Common myeloid progenitor, CD34-positive (primary cell): ENCODE measurements at places on chromosomes 6 and 20.

DNA sequence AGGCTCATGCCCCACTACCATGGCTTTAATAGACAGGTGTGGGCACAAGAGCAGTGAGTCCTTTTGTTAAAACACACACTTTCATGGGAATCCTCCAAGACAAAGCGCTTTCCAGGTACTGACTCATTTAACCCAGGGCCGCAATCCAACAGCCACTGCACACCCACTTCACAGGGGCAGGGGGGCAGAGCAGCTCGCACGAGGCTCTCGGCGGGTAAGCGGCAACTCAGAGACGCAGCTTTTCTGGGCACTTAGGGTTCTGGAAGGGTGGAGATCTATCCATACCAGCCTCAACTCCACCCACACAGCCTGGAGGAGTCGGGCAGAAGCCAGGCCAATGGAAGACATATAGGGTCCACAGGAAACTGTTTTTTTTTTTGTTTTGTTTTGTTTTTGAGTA lies 28.6 kb downstream of the PSMG4 start:
- DNase-seq: no peak

GRCh38 chr6:30238178-30238795 lies 25.1 kb upstream of the TRIM26 start:
- peak; percentile 53 for DNase-seq

GRCh38 chr20:21511850-21512633 lies 1.8 kb downstream of the NKX2-2 start:
- no peak for DNase-seq

DNA sequence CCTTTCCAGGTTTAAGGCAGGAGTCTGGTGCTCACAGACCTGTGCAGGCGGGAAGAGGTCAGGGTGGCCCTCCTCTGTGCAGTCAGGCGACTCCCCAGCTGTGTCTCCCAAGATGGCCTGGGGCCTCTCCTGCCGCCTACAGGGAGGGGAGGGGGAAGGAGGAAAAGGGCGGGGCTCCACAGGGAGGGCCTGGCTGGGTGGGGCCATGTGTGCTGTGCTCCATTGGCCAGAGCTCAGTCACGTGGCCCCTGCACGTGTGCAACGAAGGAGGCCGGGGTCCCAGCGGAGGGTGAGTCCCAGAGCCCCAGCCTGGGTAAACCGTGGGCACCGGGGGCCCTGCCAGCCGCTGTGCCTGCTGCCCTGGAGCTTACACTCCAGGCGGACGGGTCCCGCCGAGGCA lies 211.6 kb downstream of the ZDHHC14 start:
- DNase-seq: no peak

DNA sequence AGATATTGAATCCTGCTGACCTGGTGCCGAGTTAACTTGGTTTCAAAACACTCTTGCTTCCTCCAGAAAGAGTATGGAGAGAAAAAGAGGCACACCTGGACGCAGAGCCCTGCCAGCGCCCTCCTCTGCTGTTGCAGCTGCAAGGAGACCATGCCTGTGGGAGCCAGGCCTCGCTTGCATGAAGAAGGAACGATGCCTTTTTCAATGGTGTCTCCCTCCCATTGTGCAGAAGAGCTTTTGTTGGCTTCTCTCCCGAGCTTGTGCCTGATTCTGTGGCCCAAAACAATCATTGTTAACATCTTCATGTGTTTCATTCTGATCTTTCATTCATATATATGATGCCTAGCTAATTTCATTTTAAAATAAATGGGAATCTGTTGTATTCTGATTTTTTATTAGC lies 98.1 kb downstream of the FAM120B start:
- DNase-seq: no peak

- no peak for DNase-seq
These were observed 977 bp downstream of the TNXB start for GRCh38 chr6:32108094-32108627.

DNA sequence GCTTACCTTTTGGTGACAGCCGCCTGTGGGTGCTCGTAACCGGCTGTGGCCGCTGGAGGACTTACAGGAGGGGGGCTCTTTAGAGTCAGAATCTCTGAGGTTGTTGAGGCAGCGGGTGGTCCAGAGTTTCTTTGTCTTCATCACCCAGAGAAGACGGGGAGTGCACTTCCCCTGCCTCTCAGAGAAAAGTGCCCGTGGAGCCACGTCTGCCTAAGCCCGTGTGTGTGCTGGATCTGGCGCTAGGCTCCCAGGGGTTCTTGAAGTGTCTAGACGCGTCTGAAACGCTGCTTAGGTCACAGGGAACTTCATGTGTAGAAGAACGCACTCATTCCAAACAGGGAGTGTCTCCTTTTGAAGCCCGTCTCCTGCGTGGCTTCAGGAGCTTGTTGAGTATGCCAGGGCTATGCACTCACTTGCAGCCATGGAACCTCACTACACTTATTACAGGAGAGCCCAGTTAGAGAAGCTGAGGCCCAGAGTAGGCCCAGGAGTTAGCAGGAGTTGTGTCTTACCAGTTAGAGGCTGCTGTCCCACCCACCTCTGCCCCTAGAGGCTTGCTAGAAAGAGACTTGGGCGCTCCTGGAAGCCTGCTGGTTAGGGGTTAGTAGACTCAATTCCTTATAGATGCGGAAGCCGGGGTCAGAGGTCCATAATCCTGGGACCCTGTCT lies 1.3 kb downstream of the LSM14B start:
- peak; percentile 50 for DNase-seq

- no peak for DNase-seq
These were observed 7.6 kb downstream of the RIPOR2 start for GRCh38 chr6:24927985-24928745.

- no peak for DNase-seq
These were observed 34.3 kb downstream of the PHF20 start for GRCh38 chr20:35806075-35806474.

DNA sequence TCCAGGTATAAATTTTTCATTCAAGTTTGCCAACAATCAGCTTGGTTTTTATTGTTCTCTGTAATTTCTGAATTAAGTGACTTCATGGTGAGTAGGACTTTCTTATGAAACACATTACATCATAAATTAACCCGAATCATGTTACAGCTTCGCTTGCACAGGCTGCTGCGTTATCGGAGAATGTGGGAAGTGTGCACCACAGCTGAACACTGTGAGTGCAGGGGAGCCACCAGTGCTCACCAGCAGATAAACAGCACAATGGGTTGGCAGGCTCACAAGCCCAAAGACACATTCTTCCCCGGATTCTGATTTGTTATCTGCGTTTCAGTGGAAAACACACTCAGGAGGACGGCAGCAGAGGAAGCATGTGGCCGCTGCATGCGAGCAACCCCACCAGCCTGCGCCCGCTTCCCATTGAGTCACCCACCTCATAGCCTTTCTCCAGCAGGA lies 121.1 kb downstream of the GMDS start:
- peak; percentile 81 for DNase-seq

DNA sequence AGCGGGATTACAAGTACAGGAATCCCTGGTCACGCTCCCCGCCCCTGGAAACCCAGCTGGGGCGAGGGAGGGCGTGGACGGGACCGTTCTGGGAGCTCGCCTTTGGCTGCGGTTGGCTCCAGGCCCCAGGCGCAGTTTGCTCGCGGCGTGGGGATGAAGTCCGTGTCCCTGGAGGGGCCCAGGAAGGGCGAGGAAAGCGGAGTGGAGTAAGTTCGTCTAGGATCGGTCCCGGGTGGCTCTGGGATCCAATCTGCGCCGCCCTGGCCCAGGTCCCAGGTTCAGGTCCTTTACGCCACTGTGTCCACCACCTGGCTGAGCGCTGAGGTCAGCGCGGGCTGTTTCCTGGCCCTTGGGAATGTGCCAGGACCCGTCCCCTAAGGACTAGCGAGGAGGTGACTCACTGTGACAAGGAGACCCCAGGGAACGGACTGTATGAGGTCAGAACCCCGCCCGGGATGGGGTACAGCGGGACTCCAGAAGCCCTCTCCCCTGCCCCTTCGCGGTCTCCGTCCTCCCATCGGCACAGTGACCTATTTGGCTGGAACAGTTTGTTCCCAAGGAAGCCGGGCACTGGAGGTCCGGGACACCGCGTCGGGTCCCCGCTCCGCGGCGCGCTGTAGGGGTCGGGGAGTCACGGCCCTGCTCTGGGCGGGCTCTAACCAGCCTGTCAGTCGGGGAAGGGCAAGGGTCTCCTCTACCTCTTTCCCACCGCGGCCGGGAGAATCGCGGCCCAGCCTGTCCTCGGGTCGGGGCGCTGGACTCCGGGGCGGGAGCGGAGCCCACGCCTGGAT lies 724 bp downstream of the CDKN1A start:
- DNase-seq: no peak

DNA sequence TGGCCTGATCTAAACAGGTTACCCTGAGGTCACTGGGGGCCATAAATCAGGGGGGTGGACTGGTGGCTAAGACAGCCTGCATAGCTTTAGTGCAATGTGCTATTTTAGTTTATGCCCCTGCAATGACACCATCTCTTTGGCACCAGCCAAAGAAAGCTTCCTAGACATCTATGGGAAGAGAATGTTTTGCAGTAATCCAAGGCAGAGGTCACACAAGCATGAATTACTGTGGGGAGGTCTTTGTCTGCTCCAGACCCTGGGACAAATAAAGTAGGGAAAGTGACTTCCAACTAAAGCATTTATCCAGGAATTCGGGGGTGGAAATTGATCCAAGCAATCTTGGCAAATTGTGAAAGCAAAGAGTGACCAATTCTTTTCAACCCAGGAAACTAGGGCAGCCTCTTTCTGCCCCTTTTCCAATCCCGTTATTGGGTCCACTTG lies 5.3 kb downstream of the RIPOR2 start:
- DNase-seq: no peak

DNA sequence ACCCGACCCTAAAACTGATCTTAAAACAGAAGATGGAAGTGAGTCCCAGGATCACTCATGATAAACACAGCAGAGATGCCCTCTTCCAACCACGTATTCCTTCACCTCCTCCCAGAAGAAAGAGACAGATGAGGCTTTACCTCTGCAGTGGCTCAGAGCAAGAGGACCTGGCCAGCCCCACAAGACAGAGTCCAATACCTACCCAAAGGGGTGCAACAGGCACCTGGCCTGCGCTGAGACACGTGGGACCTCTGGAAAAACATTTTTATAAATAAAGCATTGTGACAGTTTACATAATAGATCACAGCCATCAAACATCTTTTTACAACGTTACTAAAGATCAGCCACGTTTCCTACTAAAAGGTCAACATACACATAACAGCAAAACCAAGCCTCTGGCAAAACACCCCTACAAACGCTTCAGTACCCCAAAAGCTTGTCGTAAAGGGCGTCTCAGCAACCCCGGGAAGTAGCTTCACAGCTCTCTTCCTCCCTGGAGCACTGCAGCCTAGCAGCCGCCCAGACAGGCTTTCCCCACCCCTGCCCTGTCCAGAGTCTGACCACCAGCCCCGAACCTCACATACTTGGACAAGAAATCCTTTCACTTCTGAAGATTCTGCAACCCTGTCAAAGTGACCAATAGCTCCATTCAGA lies 2.9 kb downstream of the TAF4 start:
- no peak for DNase-seq

GRCh38 chr6:53311586-53311935 lies 37.2 kb downstream of the ELOVL5 start:
- no peak for DNase-seq

DNA sequence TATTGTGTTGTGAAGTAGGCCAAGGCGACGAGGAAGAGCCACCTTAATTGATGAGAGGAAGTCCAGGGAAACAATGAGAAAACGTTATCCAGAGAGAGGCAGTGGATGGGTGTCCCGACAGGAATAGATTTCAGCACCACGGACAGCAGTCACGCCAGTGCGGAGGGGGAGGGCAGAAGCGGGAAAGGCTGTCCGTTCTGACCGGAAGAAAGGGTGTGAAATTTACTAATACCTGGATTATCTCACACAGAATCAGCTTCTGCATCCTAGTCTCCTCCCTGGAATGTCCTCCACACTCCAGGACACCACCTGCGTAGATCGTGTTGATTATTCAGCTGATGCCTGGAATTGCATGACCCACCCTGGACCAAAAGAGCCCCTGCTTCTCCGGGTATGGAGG lies 7.4 kb upstream of the BPIFA3 start:
- DNase-seq: peak; percentile 14

DNA sequence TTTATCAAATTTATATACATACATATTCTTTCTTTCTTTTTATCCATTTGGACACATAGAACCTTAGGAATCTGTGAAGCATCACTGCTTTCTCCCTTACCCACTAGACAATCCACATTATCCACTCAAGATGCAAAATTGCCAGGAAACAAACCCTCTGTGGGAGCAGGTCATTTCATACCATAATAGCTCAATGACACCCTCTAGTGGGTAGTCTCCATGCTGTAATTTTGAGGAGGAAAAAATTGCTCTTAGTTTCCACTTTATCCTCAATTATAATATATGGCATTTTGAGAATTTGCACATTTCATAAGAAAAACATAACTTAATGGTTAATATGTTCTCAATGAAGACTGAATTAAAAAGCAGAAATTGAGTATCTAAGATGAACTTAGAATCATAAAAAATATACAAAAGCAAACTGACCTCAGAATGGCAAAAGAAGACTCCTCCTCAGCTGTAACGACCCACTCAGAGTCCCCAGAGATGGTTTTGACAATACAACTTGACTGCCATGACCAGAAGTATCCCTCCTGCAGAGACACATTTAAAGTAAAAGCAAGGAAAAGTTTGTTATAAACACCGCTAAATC lies 164.1 kb downstream of the FRK start:
- peak; percentile 21 for DNase-seq

- DNase-seq: no peak
These were observed 48.6 kb downstream of the TPD52L1 start for GRCh38 chr6:125201961-125202729.
